Skin of body (tissue), 3 donors: ENCODE measurements at places on chromosomes 2 and 18.

GRCh38 chr18:69974365-69974764 lies 26.7 kb upstream of the CD226 start:
- no peak for DNase-seq

- no peak for DNase-seq
Observed at GRCh38 chr2:128423788-128424165, 105.1 kb upstream of the HS6ST1 start.

GRCh38 chr18:32333781-32334180 lies 136.9 kb downstream of the GAREM1 start:
- DNase-seq, result no peak

- DNase-seq, result no peak
Observed at GRCh38 chr18:24055878-24056277, 41.3 kb downstream of the TTC39C start.

GRCh38 chr2:63811063-63811462 lies 30.6 kb upstream of the UGP2 start:
- DNase-seq, result no peak

DNA sequence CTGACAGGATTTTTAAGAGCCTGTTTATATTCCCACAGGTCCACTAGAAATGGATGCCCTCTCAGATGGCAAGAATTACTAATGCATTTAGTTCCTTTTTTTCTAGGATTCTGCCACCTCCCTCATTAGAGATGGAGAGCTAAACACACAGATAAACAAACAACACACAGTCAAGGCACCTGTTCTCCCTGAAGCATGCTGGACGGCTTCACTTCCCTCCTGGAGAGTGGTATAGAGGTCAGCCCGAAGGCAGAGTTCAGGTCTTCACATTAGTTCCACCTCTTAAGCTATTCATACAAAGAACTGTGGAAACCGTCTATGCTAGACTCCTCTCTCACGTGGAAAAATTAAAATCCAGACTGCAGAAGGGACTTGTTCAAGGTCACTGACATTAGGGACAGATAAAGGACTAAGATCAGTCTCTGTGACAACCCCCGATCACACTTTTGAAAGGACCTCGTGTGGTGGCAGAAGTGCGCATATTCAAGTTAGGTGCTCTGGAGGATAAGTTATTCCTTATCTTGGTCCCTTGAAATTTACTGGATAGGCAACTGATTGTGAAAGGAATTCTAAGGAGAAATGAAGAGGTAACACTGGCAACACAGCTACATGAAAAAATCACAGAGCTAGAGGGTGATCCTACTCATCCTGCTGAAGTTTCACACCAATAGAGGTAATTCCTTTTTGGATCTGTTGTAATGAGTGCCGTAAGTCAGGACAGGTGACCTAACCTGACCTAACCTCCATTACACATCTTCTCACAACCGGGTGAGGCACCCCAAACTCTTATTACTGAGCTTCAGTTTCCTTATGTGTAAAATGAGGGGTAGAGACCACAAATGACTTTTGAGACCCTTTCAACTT lies 75.1 kb downstream of the SPRED2 start:
- DNase-seq, result no peak

- no peak for DNase-seq
Observed at GRCh38 chr18:2642771-2643170, 12.8 kb upstream of the SMCHD1 start.

- no peak for DNase-seq
Observed at GRCh38 chr2:233120459-233120858, 60.3 kb downstream of the INPP5D start.

DNA sequence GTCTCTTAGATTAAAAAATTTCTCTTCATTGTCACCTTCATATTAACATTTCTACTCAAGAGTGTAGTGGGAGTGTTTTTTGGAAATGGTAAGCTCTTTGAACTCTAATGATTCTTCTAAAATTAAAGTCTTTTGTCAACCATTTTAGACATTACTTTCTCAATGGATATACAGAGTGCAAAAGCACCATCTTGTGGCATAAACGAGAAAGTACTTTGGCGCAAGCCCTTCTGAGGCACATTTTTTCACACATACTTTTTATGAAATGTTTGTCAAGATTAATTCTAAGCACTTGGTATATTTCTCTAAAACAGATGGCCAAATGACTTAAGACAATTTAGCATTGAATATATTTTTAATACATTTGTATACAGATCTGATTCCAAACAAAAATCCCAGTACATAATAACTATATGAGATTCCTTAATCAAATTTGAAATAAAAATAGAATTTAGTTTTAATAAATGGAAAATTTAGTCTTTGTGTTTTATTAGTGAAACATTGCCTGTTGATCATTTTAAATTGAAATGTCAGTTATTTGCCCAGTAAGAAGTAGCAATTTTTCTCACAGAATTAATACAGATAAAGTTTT lies 63.3 kb upstream of the GALNT5 start:
- DNase-seq, result peak; percentile 20

GRCh38 chr18:10442551-10442971 lies 11.9 kb upstream of the APCDD1 start:
- no peak for DNase-seq

DNA sequence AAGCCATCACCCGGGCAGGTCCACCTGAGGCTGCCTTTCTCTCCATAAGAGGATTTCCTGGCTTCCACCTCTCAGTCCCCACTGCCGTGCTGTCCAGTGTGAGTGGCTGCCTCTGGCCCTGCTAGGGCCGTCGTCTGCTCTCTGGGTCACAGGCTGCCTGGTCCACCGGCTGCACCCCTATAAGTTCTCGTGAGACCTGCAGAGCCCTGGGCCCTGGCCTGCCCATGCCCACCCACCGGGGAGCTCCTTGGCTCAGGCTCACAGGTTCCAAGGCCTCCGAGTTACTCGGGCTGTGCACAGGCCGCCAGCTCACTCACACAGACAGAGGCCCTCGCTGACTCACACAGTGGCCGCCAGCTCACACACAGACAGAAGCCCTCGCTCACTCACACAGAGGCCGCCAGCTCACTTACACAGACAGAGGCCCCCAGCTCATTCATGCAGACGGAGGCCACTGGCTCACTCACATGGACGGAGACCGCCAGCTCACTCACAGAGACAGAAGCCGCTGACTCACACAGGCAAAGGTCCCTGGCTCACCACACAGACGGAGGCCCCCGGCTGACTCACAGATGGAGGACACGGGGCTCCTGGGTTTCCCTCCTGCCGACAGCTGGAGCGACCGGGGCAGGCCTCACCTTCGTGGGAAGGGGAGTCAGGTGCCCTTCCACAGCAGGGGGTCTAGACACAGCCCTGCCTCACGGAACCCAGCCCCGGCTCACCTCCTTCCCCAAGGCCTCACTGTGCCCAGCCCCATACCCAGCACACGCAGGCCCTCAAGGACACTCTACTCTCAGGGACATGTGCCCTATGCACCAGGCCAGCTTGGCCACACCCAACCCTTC lies 334.1 kb upstream of the MYT1L start:
- DNase-seq, result no peak

- DNase-seq, result no peak
Observed at GRCh38 chr18:407626-408224, 92.8 kb downstream of the COLEC12 start.

GRCh38 chr2:233443511-233444183 lies 89.4 kb downstream of the DGKD start:
- peak; percentile 38 for DNase-seq

DNA sequence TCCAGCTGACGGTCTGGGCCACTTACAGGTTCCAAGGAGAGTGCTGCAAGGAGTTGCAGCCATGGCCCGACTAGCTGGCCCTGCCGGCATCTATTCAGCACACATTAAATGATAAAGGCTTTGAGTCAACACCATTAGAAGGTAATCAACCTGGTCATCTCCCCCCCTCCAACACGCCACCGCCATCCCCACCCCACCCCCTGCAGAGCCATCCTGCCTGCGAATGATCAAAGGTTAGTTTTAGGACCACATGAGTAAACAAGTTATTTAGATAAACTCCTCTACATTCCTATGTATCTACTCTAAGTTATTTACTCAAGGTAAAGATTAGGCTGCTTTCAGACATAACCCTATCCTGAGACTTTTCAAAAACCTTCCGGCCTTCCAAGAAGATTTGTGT lies 349.3 kb upstream of the SLC39A10 start:
- DNase-seq, result no peak

DNA sequence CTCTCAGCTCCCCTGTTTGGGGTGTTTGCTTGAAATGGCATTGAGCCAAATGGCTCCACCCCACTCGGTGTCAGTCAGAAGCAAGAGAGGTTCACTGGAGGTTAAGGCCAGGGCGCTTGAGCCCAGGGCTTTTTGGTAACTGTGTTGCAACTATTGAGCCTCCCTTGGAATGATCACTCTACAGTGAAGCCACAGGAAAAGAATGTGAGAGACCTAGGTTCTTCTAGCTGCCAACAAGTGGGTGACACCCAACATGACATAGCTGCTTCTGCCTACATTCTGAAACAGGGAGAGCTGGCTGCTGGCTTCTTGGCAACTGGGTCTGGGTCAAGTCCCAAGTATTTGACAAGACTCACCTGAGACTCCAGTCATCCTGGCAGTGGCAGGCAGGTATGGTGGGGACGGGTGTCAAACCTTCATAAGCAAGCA lies 7.1 kb upstream of the GRHL1 start:
- no peak for DNase-seq

DNA sequence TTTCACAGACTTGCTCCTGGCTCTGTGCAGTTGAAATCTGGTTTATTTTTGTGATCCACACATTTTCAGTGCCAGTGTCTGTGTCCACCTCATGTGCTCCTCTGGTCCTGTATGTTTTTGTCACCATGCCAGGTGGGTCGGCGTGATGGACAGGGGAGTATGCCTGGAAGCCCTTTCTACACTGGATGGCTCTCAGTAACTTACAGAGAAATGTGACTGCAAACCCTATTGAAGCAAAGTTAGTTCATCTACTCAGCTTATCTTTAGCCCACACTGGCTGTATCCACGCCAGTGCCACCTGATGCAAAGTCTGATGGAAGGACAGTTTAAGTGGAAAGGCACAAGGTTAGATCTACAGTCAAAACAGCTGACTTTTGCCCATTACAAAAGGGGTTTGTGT lies 4.3 kb downstream of the IMPA2 start:
- no peak for DNase-seq

DNA sequence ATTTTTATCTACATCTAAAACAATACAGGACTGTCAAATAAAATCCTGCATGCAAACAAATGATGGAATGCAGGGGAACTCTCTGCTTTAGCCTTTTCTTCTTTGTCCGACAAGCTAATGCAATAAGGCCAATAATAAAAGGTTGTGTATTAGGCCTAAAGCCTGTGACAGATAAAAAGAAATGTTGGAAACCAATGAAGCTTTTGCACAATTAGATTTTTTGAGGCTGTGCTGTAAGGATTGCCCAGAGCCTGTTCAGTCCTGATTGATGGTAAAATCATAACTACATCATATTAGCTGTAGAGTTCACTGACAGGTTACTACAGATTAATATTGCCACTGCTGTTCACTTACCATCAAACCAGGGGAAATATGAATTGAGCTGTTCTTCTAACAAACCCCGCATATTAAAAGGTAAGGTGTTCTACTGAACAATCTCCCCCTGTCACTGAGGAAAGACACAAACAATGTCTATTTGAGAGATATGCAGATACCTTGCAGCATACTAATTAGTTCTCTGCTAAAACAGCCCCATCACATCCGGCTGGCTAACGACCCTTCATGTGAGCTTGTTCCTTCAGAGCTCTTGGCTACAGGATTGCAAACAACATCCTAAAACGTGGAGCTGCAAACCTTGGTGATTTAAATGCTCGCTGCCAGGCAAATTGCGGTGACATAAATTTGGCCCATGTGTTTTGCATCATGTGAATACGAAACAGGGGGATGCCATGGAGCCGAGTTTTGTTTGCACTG lies 305.4 kb downstream of the MTX2 start:
- DNase-seq, result no peak

DNA sequence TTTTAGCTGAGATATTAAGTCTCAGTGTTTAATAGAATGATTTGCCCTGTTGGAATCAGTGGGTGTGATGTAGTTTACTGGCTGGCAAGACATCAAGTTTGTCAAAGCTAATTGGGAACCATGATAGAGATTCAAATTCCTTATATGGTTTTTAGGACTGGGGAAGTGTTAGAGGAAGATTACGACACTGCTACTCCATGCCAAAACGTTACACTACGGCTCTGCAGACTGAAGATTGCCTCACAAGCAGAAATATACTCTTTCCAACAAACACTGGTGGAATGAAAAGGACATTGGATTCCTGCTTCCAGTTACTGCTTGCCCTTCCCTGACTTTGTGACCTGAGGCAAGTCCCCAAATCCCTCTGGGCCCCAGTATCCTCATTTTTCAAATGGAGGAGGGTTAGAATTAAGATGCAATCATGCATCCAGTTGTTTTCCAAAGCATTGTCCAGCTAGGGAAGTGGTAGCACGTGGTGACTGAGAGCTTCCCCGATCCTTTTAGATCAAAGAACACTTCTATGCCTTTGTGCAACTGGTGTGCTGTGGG lies 147.6 kb downstream of the CDC42EP3 start:
- DNase-seq, result peak; percentile 96

DNA sequence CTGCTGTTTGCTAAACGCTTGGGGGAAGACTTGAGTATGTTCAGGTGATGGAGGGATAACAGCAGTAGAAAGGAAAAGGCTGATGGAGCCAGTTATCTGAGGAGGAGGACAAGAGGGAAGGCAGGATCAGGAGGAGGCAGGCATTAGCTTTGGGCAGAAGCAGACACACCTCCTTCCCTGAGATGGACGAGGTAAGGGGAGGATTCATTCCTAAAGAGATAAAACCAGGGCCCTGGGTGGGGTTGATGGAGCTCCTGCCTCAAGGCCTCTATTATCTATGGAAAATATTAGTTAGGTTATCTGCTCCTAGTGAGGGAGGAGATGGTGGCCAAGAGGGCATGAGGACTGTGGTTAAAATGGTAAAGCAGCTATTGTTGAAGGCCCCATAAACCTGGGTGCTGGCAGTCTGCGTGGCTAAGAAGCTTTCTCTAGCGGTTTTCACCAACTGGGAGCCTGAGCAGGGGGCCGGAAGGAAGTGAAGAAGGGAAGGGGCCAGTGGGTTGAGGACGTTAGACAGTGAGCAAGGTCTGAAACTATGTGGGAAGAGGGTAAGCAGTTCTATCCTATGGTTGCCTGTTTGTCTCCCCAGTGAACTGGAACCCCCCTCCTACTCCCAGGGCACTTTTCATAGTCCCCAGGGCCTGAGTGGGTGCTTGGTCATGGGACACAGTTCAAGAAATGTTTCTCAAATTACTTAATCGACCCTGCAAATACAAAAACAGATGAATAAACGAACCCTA lies 56.6 kb upstream of the HK2 start:
- DNase-seq, result no peak

DNA sequence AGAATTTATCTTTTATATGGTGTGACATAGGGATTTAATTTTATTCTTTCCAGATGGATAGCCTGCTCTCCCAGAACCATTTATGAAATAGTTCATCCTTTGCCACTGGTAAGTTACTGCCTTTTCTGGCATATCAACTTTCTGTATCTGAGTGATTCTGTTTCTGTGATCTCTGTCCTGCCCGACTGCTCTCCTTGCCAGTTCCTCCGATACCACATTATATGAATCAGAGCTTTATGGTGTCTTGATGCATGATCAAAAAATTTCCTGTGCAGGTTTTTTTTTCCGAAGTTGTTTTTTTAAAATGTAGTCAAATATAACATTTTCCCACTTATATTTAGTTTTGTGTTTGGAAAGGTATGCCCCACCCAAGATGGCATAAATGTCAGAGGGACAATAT lies 242.5 kb downstream of the CYP26B1 start:
- no peak for DNase-seq
